ENCODE measurements at places on chromosomes 4 and X. TPM values are rescaled to one million over a fixed set of nuclear protein-coding genes. Genes with fewer than 3 reads are reported as not detected.

DNA sequence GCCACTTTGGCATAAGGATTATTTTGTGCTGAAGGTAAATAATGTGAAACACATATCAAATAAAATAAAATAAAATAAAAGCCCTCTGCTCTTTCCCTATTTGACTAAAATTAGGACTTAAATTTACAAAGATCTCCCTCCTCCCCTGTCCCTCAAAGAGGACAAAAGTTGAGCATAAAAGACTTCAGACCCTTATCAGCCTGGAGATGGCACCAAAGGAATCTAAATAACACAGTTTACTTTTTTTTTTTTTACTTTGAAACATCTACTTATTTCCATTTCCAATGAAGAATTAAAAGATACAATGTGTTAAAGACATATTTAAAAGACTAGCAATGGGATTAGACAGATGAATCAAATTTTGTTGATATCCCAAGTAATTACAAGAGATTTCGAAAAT is 89.7 kb downstream of the EPHA5 start:
- no peak for DNase-seq

DNA sequence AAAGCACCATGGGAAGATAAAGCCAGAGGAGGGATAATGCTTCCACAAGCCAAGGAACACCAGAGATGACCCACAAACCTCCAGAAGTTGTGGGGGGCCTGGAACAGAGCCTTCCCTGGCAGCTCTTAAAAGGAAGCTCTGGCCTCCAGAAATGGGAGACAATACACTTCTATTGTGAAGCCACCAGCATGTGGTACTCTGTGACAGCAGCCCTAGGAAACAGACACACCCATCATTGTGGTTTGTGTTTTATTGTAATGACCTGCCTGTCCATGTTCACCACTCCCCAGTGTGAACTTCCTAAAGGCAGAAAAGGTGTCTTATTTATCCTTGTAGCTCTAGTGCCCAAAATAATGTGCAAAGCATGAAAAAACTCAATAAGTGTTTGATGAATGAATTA is 264.1 kb upstream of the GATB start:
- DNase-seq = no peak

Gene CT45A3
- not detected for total RNA-seq

DNA sequence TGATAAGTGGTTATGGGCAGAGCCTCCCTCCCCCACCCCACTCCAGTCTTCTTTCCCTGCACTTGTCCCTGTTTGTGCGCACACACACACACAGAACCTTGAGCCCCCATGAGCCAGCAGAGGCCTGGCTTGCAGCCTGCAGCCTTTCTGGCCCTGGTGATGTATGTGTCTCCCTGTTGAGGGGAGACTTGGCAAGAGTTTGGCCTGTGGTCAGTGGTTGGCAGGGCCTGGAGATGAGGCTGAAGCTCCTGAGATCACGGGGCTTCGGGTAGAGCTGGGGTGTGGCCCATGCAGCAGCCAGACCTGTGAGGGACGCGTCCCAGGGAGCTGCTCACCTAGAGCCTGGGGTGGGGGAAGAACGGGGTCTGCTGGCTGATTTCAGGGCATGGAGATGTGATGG is 2.3 kb downstream of the GPR173 start:
- DNase-seq = no peak

GRCh38 chr4:55887594-55887993 is 34.1 kb downstream of the EXOC1 start:
- no peak for DNase-seq

Gene MAGEA4
- total RNA-seq = not detected

DNA sequence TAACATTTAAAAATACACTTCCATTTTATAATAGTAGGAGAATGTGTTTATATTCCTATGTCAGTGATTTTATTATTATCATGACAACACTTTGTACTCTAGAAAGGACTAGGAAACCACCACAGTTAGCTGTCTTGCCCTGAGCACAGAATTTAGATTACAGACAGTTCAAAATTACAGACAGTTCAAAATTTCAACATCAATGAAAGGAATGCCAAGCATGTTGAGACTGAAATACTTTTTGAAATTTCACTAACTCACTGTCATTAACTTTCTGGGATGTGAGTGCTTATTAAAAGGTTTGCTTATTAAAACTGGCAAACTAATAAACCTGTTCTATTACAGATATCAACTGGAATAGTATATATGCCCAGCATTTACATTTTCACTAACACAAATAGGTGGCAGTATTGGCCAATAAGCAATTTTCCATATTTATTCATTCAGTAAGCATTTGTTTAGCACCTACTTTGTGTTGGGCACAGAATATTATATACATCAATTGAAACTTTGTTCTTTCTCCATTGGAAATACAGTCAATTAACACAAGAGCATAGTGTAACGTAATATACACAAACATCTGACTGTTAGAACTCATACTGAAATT is 179.4 kb downstream of the FBXW7 start:
- DNase-seq = no peak

DNA sequence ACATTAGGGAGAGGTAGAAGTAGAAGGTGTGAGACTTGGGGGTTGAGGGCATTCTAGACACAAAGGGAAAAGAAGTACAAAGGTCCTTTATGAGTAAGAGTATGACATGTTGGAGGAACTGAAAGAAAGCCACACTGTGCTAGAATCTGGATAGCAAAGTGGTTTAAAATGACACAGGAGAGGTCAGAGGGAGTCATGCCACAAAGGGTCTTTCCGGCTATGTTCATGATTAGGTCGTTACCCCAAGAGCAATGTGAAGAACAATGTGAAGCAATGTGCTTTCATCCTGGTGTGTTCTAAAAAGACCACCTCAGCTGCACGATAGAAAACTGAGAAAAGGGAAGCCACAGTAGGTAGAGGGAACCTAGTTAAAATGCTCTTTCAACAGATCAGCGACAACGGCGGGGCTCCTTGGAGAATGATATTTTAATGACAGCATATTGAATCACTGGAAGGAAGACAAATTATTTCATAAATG is 29.2 kb downstream of the SMIM14 start:
- no peak for DNase-seq

Gene PABPC1L2B
- not detected for total RNA-seq

Gene NUP62CL
- total RNA-seq = 6.1 TPM

- no peak for DNase-seq
Observed at GRCh38 chrX:15864023-15864422, 9.4 kb upstream of the AP1S2 start.

DNA sequence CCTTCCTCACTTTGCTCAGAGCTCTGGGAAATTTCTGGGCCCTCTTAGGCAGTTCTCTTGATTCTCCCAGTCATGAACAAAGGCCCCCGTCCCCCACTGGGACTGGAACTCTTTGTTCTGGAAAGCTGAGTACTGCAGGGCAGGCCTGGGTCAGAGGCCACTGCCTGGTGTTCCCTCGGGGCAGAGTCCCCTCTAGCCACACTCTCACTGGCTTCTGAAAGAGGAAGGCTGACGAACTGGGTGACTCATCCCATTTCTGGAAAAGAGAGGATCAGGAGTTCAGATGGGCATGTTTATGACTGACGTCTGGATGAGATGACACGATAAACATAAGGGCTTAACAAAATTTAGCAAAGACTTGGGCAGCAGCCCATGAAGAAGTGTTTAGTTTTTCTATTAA is 47.7 kb downstream of the DDX3X start:
- peak; percentile 4 for DNase-seq

DNA sequence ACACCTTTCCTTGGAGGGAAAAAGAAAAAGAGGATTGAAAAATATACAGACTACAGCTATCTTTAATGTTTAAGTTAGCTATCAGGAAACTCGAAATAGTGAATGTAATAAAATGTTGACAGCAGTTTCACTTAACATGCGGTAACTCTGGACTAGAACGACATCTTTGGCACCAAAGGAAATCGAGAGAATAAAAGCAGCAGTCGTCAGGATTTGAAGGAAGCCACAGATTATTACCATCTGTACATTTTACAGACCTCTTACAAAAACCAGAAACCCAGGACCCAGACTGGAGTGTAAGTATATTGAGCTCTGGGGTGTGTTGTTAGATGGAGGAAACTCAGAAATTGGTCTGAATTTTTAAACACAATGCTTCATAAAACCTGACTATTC is 51.6 kb upstream of the STOX2 start:
- DNase-seq = no peak

DNA sequence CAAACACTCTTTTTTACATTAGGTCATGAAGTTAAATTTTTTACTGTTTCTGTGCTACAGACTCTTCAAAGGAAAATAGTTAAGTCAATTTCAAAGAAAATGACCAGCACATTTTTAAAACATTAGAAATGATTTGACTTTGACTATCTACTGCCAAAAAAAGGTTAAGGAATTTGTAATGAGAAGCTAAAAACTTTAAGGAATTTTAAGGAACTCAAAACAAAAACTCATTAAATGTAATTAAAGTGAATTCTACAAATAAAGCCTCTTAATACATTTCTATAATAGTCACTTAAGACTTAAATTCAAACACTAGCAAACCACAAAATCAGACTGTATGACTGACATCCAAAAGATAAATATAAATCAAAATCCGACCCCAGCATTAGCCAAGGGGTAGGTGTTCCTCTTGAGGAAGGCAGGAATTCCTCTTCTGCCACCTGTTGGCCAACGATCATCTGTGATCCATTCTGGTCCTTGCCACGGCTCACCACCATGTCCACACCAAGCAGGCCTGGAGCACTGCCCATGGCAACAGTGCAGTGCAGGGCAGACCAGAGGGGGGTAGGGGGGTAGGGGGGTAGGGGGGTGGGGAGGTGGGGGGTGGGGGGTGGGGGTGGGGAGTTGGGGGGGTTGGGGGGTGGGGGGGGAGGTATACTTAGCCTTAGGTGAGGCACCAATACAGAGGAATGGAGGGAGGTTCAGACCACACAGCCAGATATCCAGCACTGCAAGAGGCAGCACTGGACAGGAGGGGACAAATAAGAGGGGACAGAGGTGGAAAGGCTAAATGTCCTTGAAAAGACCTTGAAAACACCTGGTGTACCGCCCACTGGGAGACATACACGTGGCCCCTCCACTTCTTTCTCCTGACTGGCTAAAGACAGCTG is 287.4 kb downstream of the CHIC1 start:
- DNase-seq = no peak

DNA sequence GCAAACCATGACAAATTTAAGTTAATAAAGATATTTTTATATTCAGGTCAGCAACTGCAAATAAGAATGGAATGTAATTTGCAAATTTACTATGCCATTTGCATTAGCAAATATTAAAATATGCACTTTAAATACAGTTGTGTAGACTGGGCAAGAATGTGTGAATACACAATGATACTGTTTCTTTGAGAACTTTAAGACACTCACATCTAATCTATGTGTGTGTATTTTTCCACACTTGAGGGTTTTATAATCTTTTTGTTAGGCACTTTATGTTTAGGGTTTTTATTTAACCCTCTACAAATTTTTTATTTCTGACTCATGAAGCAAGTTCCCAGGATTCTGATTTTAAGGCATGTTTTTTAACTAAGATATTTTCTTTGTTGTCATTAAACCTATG is 23.9 kb upstream of the NDNF start:
- no peak for DNase-seq

Gene GAGE2A
- total RNA-seq = not detected

Gene MAGEA9B
- not detected for total RNA-seq

DNA sequence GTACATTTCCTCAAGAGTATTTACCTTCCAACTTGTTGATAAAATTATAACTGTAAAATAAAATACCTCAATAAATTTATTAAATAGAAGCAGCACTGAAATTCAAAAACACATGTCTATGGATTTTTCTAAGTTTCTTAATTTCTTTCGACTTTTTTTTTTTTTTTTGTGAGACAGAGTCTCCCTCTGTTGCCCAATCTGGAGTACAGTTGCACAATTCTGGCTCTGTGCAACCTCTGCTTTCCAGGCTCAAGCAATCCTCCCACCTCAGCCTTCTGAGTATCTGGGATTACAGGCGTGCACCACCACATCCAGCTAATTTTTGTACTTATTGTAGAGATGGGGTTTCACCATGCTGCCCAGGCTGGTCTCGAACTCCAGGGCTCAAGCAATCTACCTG is 79.8 kb downstream of the IQCM start:
- no peak for DNase-seq

- DNase-seq = no peak
Observed at GRCh38 chrX:151970661-151971060, 3.8 kb downstream of the GABRE start.

GRCh38 chrX:103151799-103152198 is 58.9 kb upstream of the NXF3 start:
- no peak for DNase-seq

GRCh38 chr4:88955580-88956380 is 101.2 kb downstream of the FAM13A start:
- no peak for DNase-seq

- DNase-seq = no peak
Observed at GRCh38 chrX:133640161-133641015, 225.1 kb upstream of the GPC4 start.

- DNase-seq = no peak
Observed at GRCh38 chr4:185936650-185937376, 124.8 kb upstream of the SORBS2 start.

- DNase-seq = peak; percentile 34
Observed at GRCh38 chrX:39730662-39731329, 367.0 kb downstream of the BCOR start.

GRCh38 chr4:30854531-30854930 is 134.4 kb downstream of the PCDH7 start:
- no peak for DNase-seq

Gene LNX1
- total RNA-seq = not detected

Gene TMEM184C
- total RNA-seq = 36.6 TPM

DNA sequence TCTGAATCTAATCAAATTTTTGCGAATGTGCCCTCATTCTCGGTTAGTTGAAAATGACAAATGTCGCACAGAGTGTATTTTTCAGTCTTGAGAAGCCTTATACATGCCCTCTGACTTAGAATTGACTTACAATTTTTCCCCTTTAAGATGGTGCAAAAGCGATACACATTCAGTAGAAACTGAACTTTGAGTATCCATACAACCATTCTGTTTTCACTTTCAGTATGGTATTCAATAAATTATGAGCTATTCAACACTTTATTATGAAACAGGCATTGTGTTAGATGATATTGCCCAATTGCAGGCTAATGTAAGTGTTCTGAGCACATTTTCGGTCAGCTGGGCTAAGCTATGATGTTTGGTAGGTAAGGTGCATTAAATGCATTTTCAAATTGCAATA is 43.4 kb downstream of the SLC9A7 start:
- no peak for DNase-seq

DNA sequence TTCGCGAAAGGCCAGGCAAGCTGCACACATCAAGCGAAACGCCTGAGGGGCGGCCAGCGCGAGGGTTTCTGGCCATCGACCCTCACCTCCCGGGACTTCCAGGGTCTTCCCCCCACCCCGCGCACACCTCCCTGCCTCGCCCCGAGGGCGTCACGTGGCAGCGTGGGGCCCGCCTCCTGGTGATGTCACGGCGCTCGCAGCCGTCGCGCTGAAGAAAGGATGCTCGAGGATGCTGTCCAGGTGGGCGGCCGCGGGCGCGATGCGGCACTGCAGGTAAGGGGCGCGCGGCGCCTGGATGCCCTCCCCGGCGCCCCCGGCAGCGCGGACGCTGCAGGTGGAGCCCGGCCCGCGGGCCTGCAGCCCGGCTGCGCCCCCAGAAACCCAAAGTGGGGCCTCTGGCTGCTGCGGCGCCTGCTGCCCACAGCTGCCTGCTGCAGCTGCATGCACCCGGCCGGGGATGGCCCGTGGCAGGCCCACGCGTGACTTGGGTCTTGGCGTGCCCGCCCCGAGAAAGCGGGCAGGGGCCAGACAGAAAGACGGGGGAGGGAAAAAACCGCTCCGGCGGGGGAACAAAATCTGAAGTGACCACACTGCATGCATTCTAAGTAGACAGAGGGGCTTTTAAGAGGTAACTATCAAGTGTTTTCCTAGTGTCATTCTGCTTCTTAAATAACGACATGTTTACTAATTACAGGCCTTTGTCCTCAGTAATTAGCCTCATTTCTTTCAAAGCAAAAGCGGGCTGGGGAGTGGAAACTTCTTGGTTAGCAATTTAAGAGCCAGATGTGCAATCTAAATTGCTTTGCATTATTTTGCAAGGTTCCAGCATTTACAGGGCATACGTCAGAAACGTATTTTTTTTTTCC is 1.7 kb downstream of the CLCN4 start:
- DNase-seq = peak; percentile 30
